ENCODE measurements at places on chromosomes 1 and 21.

GRCh38 chr1:243457363-243457982, 201.6 kb downstream of the SDCCAG8 start:
- no peak for DNase-seq
- no peaks in the 10 kb centered on the region for H3K27me3 ChIP-seq
- peaks cover 17% of the 10 kb centered on the region for H3K4me1 ChIP-seq
- H3K4me3 ChIP-seq: no peak overlapping the region
- H3K27ac ChIP-seq: no peak overlapping the region

DNA sequence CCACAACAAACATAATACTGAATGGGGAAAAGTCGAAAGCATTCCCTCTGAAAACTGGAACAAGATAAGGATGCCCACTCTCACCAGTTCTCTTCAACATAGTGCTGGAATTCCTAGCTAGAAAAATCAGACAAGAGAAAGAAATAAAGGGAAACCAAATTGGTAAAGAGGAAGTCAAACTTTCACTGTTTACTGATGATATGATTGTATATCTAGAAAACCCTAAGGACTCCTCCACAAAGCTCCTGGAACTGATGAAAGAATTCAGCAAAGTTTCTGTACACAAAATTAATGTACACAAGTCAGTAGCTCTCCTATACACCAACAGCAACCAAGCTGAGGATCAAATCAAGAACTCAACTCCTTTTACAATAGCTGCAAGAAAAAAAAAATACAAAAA, 6.9 kb upstream of the F13B start:
- DNase-seq: no peak
- no peaks in the 10 kb centered on the region for H3K36me3 ChIP-seq
- no peaks in the 10 kb centered on the region for H3K4me1 ChIP-seq

DNA sequence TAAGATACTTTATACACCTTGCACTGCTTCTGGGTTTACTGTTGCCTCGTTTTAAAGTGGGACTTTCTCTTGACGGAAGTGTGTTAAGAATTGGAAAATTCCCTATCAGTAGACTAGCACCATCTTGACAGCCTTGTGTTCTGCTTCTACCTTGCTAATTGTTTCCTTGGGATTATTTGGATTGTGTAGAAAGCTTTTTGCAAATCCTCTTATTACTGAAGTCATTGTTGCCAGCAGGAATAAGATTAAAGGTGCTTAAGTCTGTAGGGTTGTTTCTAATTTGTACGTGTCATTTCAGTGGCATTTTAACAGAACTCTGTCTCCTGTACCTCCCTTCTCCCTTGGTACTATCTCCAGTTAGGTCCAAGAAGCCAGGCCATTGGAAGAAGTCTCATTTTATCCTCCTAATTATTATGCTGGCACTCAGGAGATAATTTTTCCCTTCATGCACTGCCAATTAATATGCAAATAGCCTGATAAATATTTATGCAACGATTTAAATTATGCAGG, 107.7 kb downstream of the POU2F1 start:
- no peak for DNase-seq
- peak overlapping the region; percentile 60 for H3K4me3 ChIP-seq
- no peaks in the 10 kb centered on the region for H3K27me3 ChIP-seq
- H3K27ac ChIP-seq: peak overlapping the region; percentile 100

DNA sequence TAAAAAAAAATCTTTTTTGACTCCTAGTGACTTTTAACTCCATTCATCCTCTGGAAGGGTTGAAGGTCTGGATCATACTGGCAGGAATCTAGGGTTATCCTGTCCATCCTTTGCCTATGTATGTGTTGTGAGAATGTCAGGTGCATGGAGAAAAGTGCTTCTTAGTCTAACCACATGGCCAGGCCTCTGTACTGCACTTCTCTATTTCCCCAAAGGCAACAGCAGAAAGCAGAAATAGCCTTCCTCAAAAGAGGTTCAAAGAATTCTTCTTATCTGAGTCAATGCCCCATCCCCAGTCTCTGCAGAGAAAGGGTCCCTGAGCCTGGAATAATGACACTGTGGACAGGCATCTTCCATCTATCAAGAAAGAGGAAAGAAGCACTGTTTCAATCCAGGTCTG, 85.7 kb upstream of the CD34 start:
- no peaks in the 10 kb centered on the region for H3K36me3 ChIP-seq
- no peaks in the 10 kb centered on the region for H3K27me3 ChIP-seq
- no peak for DNase-seq
- no peaks in the 10 kb centered on the region for H3K4me1 ChIP-seq

DNA sequence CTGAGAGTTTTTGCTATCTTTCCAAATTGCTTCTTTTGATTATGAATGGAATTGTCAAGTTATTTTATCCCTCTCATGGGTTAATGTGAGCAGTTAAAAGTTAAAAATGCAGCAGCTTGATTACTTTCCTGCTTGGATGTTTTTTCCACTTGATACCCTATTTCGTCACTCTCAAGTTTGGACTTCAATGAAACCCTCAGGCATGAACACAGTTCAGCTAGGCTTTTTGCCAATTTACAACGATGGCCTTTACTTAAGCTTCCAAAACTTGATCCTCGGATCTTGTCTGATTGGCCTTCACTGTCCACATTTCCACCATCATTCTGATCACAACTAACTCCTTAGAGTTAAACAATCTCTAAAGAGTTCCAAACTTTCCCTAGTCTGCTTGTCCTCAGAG, 752.4 kb upstream of the PRMT6 start:
- no peaks in the 10 kb centered on the region for H3K36me3 ChIP-seq
- H3K27ac ChIP-seq: no peak overlapping the region
- no peak overlapping the region for H3K4me3 ChIP-seq
- no peaks in the 10 kb centered on the region for H3K4me1 ChIP-seq
- no peak for DNase-seq

DNA sequence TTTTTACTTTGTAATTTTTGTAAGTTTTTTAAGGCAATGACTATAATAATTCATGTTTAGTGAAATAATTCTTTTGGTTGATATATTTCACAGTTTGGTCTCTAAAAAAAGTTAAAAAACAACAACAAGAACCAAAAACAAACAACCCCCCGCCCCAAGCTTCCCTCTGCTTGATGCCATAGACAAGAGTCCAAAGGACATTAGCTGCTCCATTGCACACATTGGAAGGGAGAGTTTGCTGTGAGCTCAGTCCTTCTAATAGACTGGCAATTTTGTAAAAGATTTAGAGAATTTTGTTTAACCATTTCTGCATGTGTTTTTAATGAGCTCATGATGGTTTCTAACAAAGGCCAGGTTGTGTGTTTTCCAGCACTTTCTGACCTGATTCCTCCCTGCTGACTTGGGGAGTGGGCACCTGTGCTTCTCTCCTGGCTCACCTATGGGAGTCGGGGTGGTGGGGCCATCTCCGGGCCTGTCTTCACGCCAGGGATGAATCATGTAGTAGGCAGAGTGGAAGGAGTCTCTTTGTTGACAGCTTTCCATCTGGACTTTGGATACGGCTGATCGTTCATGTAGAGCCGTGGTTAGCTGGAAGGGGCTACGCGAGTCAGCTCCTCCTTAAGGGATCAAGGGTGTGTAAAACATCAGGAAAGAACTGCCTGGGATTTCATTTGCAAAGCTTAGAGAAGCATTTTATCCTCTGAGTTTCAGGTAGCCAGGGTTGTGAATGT, 14.1 kb downstream of the ZBTB18 start:
- H3K4me1 ChIP-seq: no peaks in the 10 kb centered on the region
- H3K27ac ChIP-seq: no peak overlapping the region
- no peaks in the 10 kb centered on the region for H3K36me3 ChIP-seq
- no peaks in the 10 kb centered on the region for H3K27me3 ChIP-seq
- DNase-seq: no peak

GRCh38 chr1:69993810-69994209, 211.6 kb downstream of the LRRC40 start:
- no peak for DNase-seq
- H3K36me3 ChIP-seq: no peaks in the 10 kb centered on the region
- H3K27me3 ChIP-seq: no peaks in the 10 kb centered on the region
- H3K27ac ChIP-seq: no peak overlapping the region

DNA sequence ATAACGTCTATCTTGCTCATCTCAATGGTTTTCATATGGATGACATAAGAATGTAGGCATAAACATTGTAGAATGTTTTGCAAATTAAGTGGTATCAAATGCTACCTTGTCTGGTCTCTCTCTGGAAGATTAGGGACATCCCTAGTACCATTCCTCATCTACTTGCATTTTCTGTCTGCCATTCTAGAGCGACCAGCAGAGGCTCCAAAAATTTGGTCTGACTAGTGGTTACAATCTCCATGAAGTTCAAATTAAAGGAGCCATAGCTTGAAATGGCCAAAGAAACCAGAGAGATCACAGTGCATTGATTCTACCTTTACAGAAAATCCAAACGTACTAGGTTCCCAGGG, 1.1 kb downstream of the CD84 start:
- peak; percentile 65 for DNase-seq
- H3K4me1 ChIP-seq: peaks cover 58% of the 10 kb centered on the region
- H3K27me3 ChIP-seq: no peaks in the 10 kb centered on the region
- H3K36me3 ChIP-seq: no peaks in the 10 kb centered on the region
- peak overlapping the region; percentile 66 for H3K4me3 ChIP-seq

DNA sequence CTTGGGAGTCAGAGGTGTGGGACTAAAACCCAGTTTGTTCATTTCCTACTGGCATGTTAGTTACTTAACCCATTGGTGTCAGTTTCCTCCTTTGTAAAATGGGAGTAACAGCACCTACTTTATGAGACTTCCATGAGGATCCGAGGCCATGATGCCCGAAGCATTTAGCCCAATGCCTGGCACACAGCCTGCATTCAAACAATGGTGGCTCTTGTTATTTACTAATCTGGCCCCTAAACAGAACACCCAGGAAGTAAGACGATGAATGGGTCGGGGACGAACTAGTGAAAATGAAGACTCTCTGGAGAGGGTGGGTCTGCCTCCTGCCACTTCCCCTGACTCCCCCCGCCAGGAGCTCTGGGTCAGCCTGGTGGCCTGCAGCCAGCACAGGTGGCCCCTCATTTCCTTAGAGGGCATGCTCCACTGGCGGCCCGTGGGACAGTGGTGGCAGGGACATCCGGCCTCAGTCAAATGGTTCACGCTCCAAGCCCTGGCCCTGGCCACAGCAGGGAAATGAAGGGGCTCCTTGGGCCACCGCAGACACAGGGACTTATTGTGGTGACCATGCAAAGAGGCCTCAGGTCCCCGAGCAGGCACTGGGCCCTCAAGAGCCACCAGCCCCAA, 9.5 kb upstream of the TAS1R2 start:
- no peaks in the 10 kb centered on the region for H3K36me3 ChIP-seq
- H3K4me1 ChIP-seq: peaks cover 15% of the 10 kb centered on the region
- no peak overlapping the region for H3K27ac ChIP-seq
- H3K4me3 ChIP-seq: no peak overlapping the region

DNA sequence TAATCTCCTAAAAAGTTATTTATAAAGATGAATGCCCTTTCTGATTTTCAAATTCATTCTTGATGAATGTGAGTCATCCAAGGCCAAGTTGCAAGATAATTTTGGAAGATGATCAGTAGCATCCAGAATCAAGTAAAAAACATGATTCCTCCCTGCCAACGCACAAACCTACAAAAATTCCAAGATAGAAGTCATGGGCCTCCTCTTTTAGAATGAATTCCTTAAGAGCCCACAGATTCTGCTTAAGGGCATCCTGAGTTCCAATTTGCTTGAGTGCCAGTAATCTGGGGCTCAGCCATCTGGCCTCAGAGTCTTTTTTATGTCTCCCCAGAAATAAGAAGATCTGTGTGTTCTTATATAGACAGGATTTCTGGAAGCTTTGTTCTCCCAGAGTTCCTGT, 23.2 kb upstream of the SPATA6 start:
- no peak overlapping the region for H3K27ac ChIP-seq
- no peak overlapping the region for H3K4me3 ChIP-seq
- no peaks in the 10 kb centered on the region for H3K4me1 ChIP-seq
- no peak for DNase-seq
- H3K36me3 ChIP-seq: no peaks in the 10 kb centered on the region

DNA sequence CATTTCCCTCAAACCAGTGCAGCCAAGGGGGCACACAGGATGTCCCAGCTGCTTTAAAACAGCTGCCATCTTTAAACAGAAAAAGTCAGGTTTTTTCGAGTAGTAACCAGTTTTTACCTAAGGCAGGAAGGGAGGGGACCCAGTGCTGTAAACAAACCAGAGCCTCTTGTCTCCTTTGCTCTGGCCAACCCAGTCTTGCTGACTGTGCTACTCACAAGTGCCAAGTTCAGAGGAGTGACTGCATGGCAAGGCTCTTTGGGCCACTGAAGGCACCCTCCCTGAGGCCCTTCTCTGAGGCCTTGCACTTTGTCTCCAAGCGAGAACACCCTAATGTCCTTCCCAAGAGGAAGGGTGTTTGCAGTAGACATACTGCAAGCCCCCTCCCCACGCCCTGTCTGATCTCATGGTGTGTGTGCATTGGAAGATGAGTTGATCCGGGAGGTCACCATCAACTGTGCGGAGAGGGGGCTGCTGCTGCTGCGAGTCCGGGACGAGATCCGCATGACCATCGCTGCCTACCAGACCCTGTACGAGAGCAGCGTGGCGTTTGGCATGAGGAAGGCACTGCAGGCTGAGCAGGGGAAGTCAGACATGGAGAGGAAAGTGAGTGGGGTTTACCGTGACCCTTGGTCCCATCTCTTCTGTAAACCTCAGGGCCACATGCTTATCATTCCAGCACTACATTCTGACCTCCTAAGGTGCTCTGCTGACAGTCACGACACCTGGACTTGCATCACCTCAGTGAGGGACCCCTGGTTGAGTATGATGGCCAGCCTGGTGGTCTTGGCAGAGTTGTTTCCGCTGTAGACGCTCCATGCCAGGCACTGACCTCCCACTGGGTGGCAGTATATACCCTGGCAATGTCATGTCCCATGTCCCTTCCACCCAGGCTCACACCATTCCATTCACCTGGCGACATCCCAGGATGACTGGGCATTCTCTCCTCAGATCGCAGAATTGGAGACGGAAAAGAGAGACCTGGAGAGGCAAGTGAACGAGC, 4.7 kb downstream of the DNALI1 start:
- H3K4me1 ChIP-seq: no peaks in the 10 kb centered on the region
- H3K36me3 ChIP-seq: peaks cover 14% of the 10 kb centered on the region

GRCh38 chr21:42525029-42525581, 11.5 kb downstream of the SLC37A1 start:
- peaks cover 34% of the 10 kb centered on the region for H3K36me3 ChIP-seq
- peak overlapping the region; percentile 46 for H3K4me3 ChIP-seq
- H3K27me3 ChIP-seq: no peaks in the 10 kb centered on the region
- H3K27ac ChIP-seq: peak overlapping the region; percentile 96

- H3K27me3 ChIP-seq: no peaks in the 10 kb centered on the region
- H3K4me1 ChIP-seq: no peaks in the 10 kb centered on the region
- DNase-seq: no peak
- H3K27ac ChIP-seq: no peak overlapping the region
These were observed 15.1 kb upstream of the ST6GALNAC3 start for GRCh38 chr1:76059451-76059850.

- no peaks in the 10 kb centered on the region for H3K36me3 ChIP-seq
- no peaks in the 10 kb centered on the region for H3K27me3 ChIP-seq
- H3K4me1 ChIP-seq: no peaks in the 10 kb centered on the region
- no peak overlapping the region for H3K27ac ChIP-seq
These were observed 155.4 kb downstream of the URB2 start for GRCh38 chr1:229781453-229781852.

DNA sequence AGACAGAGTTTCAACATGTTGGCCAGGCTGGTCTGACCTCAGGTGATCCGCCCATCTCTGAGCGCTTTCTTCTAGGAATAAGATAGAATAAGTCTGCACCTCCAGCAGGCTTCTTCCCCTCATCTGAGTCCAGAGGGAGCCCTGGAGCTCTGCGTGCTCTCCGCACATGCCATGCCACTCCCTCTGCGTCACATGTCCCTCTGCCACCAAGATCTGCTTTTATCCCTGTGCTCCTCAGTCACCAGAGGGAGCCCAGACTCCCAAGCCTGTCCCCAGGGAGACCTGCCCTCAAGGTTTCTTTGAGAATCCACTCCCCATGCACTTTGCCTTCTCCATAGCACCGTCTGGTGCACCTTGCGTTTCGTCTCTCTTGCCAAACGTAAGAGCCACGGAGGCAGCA, 213.0 kb downstream of the CAMTA1 start:
- peaks cover 20% of the 10 kb centered on the region for H3K4me1 ChIP-seq
- no peaks in the 10 kb centered on the region for H3K27me3 ChIP-seq
- DNase-seq: no peak
- no peak overlapping the region for H3K4me3 ChIP-seq
- H3K27ac ChIP-seq: no peak overlapping the region

Data from Karpas-422 (cell line).